A549 treated with dexamethasone at 1 μM for 4 hours (cell line): ENCODE measurements at places on chromosomes 6 and 20. TPM values are rescaled to one million over a fixed set of nuclear protein-coding genes. Genes with fewer than 3 reads are reported as not detected.

Gene NFATC2
- total RNA-seq, result 6.7 to 12.0 TPM (median 9.8 TPM) in 5 replicates

Gene ZSCAN23
- total RNA-seq, result not detected in 5 replicates

Gene DEFB129
- total RNA-seq, result not detected in 5 replicates

Gene STK35
- total RNA-seq, result 11.4 to 17.1 TPM (median 15.7 TPM) in 5 replicates

Gene RNF217
- 4.2 to 7.1 TPM (median 6.8 TPM) in 5 replicates for total RNA-seq

Gene IL20RA
- 0.02 to 0.12 TPM (median 0.07 TPM) in 5 replicates for total RNA-seq

Gene FABP7
- total RNA-seq, result not detected in 5 replicates

Gene XKR7
- 0.01 TPM in 2 of 5 replicates, not detected in the others for total RNA-seq

Gene SPATS1
- not detected in 5 replicates for total RNA-seq

Gene PRL
- not detected in 5 replicates for total RNA-seq

Gene AKAP7
- 2.3 to 3.3 TPM (median 2.9 TPM) in 5 replicates for total RNA-seq

Gene SIGLEC1
- total RNA-seq, result 0.01 to 0.04 TPM (median 0.02 TPM) in 5 replicates

Gene MCM3
- 71.9 to 83.1 TPM (median 76.6 TPM) in 5 replicates for total RNA-seq

Gene MAFB
- 0.19 to 0.37 TPM (median 0.28 TPM) in 5 replicates for total RNA-seq

Gene KCNB1
- total RNA-seq, result 2.2 to 4.6 TPM (median 4.0 TPM) in 5 replicates

Gene CCM2L
- 0.22 to 0.42 TPM (median 0.35 TPM) in 5 replicates for total RNA-seq

Gene C4A
- total RNA-seq, result 0.63 to 1.2 TPM (median 0.89 TPM) in 5 replicates

Gene SYCP2
- 0.12 to 0.61 TPM (median 0.29 TPM) in 5 replicates for total RNA-seq

Gene FNDC11
- 0.14 to 0.38 TPM (median 0.24 TPM) in 5 replicates for total RNA-seq

Gene APCDD1L
- 0.07 to 0.18 TPM (median 0.11 TPM) in 4 of 5 replicates, not detected in the other for total RNA-seq
